Fibroblast of villous mesenchyme (primary cell): ENCODE measurements at places on chromosomes 1 and 21. TPM values are rescaled to one million over a fixed set of nuclear protein-coding genes. Genes with fewer than 3 reads are reported as not detected.

DNA sequence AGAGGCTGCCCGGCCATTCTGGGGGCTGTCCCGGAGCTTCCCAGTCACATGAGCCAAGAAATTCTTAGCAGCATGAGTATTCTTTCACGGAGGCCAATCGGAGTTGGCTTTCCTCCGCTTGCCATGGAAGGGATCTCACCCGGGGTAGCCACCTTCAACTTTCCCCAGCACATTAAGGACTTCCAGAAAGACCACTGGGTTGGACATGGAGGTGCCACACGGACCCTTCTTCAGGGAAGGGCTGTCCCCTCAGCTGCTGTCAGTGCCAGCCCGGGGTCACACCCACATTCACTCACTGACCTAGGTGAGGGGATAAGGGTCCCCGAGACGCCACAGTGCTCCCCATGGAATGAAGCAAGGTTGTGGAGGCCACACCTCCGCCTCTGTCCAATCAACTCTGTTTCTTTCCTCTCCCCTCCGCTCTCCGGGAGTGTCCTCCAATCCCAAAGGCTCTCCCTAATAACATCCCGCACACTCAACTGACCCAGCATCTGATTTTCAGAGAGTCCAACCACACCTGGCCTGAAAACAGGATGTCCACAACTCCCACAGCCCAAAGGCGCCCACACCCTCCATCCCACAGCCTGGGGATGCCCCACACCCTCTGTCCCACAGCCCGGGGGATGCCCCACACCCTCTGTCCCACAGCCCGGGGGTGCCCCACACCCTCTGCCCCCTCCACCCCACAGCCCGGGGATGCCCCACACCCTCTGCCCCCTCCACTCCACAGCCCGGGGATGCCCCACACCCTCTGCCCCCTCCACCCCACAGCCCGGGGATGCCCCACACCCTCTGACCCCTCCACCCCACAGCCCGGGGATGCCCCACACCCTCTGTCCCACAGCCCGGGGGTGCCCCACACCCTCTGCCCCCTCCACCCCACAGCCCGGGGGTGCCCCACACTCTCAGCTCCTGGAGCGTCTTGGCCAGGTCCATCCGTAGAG lies 19.4 kb downstream of the RSPH1 start:
- DNase-seq, result no peak

DNA sequence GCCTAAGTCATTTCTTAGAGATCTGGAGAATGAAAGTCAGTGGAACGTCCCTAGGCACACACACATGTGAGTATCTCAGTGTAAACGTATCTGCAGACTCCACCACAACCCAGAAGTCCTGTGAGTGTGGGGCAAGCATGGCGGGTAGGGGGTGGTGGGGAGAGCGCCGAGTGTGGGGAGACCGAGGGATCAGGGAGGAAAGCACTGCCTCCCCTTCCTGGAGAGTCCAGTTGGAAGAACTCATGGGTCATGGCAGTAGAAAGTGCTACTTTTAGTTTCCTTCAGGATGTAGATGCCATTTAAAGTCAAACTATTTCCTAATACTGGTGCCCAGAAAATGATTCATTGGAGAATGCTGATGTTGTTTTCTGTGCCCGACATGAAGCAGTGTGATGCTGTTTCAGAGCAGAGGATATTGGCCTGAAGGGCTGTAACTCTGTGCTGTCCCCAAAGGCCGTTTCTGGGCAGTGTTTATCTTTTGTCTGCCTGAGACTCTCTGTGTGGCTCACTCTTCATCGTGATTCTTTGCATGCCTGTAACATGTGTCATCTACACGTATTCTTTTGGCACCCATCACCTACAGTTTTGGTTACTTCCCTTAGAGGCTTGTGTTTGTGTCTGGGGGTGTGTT lies 45.7 kb upstream of the TSPAN2 start:
- peak; percentile 34 for DNase-seq

- DNase-seq, result no peak
Observed at GRCh38 chr1:48908606-48909005, 131.9 kb upstream of the BEND5 start.

The TSPAN1 gene
- total RNA-seq, result 0.32 and 0.43 TPM in 2 replicates

DNA sequence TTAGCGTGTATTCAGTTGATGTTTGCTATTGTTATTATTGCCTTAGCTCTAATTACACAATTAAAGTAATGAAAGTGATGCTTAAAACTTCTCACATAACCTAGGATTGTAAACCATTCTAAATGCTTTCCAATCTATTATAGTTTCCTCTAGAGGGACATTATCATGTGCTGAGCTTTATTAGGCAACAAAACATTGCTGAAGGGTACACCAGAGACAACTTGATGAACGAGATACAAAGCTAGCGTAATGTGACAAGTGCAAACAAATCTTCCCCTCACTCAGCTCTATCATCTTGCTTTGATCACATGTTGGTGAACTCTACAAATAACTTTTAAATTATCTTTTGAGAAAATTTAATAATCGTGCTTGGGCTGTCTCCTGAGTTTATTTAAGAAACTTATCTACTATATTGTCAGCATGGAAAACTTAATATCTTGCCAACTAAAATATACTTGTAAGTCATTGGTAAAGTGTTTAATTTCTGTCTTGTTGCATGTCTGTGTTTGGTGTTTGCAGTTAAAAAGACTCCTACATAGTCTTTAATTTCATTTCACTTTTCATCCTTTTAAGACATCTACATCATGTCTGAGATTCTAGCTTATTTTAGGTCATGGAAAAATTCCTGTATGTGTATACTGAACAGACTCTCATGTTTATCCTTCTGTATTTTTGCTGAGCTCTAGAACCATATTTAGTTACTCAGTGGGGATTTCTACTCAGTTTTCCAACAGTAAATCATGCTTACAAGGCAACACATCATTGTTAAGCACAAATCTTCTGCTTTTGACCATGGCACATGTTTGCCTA lies 104.2 kb upstream of the ADAMTS5 start:
- DNase-seq, result no peak

- no peak for DNase-seq
Observed at GRCh38 chr1:225228871-225229303, 199.0 kb downstream of the LBR start.
